ENCODE measurements at places on chromosomes 3 and 15. TPM values are rescaled to one million over a fixed set of nuclear protein-coding genes. Genes with fewer than 3 reads are reported as not detected.
A peak's percentile ranks its signal among the peaks of the same experiment; 100 is the strongest.

GRCh38 chr3:61463191-61463590 is 98.2 kb upstream of the PTPRG start:
- no peak overlapping the region for H3K27ac ChIP-seq
- H3K36me3 ChIP-seq, result no peaks in the 10 kb centered on the region
- no peak overlapping the region for H3K4me3 ChIP-seq
- DNase-seq, result no peak

The VGLL3 gene
- total RNA-seq, result 8.2 TPM

DNA sequence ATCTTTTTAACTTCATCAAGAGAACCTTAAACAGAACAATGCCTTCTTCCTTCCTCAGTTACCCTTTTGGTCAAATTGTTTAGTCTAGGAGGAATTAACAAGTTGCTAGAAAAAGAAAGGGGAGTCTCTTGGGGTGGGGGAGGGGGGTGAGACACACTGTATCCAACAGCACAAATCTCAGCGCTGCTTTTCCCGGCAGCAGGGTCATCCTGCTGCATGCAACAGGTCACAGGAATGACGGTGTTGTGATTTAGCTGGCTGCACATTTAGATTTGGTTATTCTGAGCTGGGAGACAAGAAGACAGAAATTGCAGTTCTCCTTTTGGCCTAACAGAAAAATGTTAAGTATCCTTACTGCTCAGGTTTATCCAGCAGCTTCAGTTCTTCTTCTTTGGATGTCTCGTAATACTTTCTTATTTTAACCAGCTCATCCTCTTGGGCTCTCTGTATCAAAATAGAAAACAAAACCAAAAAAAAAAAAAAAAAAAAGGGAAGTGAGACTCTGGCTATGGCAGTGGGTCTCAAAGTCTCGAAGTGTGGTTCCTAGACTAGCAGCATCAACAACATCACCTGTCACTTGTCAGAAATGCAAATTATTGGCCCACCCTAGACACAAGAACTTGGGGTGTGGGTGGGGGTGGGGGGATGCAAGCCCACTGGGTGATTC is 190.5 kb downstream of the GREM1 start:
- H3K27ac ChIP-seq, result no peak overlapping the region
- DNase-seq, result no peak
- H3K4me1 ChIP-seq, result no peaks in the 10 kb centered on the region

GRCh38 chr15:46312133-46312740 is 677.4 kb downstream of the SQOR start:
- no peaks in the 10 kb centered on the region for H3K36me3 ChIP-seq
- no peaks in the 10 kb centered on the region for H3K4me1 ChIP-seq
- no peak overlapping the region for H3K27ac ChIP-seq
- peak; percentile 77 for DNase-seq

GRCh38 chr3:182710557-182711157 is 82.6 kb upstream of the ATP11B start:
- no peaks in the 10 kb centered on the region for H3K27me3 ChIP-seq
- no peaks in the 10 kb centered on the region for H3K36me3 ChIP-seq
- no peak overlapping the region for H3K4me3 ChIP-seq
- peaks cover 14% of the 10 kb centered on the region for H3K4me1 ChIP-seq
- no peak overlapping the region for H3K27ac ChIP-seq

- no peaks in the 10 kb centered on the region for H3K36me3 ChIP-seq
- H3K4me1 ChIP-seq, result no peaks in the 10 kb centered on the region
- no peaks in the 10 kb centered on the region for H3K27me3 ChIP-seq
- no peak for DNase-seq
- no peak overlapping the region for H3K4me3 ChIP-seq
Observed at GRCh38 chr15:65930134-65930533, 60.8 kb downstream of the RAB11A start.

The MUC20 gene
- 0.88 TPM for total RNA-seq

- no peak overlapping the region for H3K4me3 ChIP-seq
- DNase-seq, result no peak
- no peaks in the 10 kb centered on the region for H3K27me3 ChIP-seq
- H3K27ac ChIP-seq, result no peak overlapping the region
Observed at GRCh38 chr15:93066224-93066681, 22.8 kb downstream of the RGMA start.

GRCh38 chr15:59203657-59204056 is 3.0 kb upstream of the LDHAL6B start:
- H3K27ac ChIP-seq, result no peak overlapping the region
- H3K4me1 ChIP-seq, result no peaks in the 10 kb centered on the region
- no peak overlapping the region for H3K4me3 ChIP-seq
- no peak for DNase-seq
- no peaks in the 10 kb centered on the region for H3K27me3 ChIP-seq

The NAA80 gene
- total RNA-seq, result 6.7 TPM

The ADGRG7 gene
- 4.2 TPM for total RNA-seq

GRCh38 chr15:60761505-60761845 is 282.5 kb upstream of the ICE2 start:
- no peaks in the 10 kb centered on the region for H3K4me1 ChIP-seq
- H3K4me3 ChIP-seq, result no peak overlapping the region
- H3K36me3 ChIP-seq, result no peaks in the 10 kb centered on the region
- no peak for DNase-seq
- no peaks in the 10 kb centered on the region for H3K27me3 ChIP-seq

DNA sequence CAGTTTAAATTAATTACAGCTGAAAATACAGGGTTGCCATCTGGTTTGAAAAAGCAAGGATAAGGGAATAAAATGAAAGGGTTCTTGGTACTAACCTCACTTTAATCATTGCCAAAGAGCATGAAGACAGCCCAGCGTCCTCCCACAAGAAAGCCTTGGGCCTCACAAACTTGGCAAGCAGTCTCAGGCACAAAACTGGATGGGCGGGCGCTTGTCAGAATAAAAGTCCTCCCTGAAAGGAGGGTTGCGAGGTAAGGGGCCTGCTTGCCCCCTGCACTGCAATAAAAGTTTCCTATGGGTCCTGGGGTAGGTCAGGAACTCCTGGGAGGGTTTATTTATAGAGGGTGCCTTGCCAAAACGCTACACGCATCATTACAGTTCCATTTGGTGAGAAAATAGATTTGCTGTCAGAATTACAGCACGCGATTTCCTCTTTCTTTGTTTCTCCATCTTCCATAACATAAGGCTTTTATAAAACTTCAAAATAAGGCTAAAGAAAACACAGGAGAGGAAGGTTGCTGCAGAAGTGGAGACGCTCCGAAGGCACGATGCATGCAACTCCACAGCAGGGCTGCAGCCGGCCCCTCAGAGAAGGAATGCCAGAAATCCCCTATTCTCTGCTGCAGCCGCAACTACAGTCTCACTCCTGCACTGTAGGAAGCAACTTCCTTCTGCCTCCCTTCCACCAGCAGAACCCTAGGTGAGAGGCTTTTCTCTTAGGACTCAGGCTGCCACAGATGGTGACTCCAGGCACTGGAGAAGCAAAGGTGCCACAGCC is 61.3 kb downstream of the VGLL4 start:
- H3K36me3 ChIP-seq, result no peaks in the 10 kb centered on the region
- H3K4me3 ChIP-seq, result no peak overlapping the region
- no peaks in the 10 kb centered on the region for H3K4me1 ChIP-seq
- H3K27me3 ChIP-seq, result no peaks in the 10 kb centered on the region

- no peaks in the 10 kb centered on the region for H3K36me3 ChIP-seq
- no peaks in the 10 kb centered on the region for H3K27me3 ChIP-seq
- peak overlapping the region; percentile 87 for H3K27ac ChIP-seq
- peaks cover 7% of the 10 kb centered on the region for H3K4me1 ChIP-seq
- no peak for DNase-seq
- peak overlapping the region; percentile 81 for H3K4me3 ChIP-seq
Observed at GRCh38 chr3:184156522-184156955, 1.4 kb downstream of the DVL3 start.

The SLC28A1 gene
- not detected for total RNA-seq

Data from Caco-2 (cell line).